ENCODE measurements at places on chromosomes 1 and 21.

DNA sequence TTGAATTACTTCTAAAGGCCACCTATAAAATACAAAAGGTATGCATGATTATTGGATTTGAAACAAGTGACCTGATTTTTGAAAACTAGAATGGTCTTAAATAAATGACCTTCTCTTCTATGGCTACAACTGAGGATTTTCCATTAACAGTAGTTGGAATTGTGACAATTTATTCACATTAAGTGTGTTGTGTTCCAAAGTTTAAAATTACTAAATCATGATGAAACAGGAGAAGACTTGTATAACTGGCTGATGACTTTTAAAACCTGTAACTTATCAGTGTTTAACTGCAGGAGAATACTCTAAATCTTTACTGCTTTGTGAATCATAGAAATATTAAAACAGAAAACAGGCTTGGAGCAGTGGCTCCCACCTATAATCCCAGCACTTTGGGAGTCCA is 4.6 kb downstream of the KCNT2 start:
- no peak for DNase-seq

GRCh38 chr1:32405672-32406467 is 11.6 kb upstream of the BSDC1 start:
- no peak for DNase-seq

- no peak for DNase-seq
These were observed 74.2 kb upstream of the COX20 start for GRCh38 chr1:244761279-244761678.

DNA sequence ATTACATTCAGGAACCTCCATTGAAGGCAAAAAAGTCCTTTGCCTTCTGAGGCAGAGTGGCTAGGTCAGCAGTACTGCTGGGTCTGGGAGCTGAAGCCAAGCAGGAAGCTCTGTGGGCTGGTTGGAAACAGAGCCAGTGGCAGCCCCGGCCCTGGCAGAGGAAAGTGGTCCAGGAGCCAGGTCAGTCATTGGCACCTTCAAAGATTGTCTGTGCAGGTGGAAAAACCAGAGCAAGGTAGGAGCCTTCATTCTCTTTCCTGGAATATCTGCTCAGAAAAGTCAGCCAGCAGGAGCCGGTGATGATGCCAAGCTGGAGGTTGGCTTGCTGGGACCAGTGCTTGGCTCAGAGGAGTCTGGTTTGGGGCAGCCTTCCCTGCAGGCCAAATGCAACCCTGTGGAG is 12.5 kb upstream of the DISP3 start:
- no peak for DNase-seq

DNA sequence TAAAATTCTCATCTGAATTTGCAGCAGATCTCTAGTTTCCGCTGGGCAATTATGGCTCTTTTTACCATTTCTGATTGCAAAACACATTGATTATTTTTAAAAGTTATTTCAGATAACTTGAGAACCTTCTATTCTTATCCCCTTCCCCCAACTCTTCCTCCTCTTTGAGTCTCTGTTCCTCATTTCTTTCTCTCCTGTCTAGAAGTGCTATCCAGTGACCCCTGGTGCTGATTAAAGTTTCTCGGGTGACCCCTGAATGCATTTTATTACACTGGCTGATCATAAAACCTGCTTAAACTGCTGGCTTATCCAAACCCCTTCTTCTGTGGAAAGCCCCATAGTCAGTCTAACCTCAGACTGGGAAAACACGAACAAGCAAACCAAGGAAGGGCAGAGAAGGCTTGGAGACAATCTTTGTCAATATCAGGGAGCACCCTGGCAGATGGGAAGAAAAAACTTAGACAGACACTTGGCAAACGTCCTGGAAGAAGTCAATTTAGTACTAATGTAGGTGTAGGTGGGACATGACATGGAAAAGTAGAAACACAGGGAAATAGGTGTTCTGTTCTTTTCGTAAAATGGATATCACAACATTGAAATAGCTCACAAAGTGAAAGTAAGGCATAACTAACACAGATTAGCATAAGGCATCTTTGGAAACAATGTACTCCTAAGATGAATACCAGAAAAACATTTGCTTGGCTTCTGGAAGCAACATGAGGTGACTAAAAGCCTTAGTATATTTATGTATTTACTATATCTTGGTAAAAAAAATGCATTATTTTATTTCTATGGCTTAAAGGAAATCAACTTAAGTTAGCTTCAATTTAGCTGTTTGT is 61.4 kb downstream of the GORAB start:
- no peak for DNase-seq

GRCh38 chr1:34286511-34286910 is 109.8 kb downstream of the C1orf94 start:
- DNase-seq, result no peak

- DNase-seq, result no peak
These were observed 32.7 kb upstream of the ETV3 start for GRCh38 chr1:157170677-157171515.

DNA sequence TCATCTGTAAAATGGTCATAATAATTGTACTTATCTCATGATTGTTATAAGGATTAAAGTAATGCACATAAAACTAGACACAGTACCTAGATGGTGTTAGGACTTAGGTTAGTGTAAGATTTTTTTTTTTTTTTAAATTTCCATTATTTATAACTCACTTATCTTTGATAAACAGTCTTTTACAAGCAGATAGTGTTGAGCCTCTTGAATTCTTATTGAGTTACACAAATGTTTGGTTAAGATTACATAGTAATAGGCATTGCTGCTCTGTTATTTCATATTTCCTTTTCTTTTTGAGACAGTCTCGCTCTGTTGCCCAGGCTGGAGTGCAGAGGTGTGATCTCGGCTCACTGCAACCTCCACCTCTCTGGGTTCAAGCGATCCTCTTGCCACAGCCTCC is 15.4 kb downstream of the MRPS6 start:
- DNase-seq, result no peak

DNA sequence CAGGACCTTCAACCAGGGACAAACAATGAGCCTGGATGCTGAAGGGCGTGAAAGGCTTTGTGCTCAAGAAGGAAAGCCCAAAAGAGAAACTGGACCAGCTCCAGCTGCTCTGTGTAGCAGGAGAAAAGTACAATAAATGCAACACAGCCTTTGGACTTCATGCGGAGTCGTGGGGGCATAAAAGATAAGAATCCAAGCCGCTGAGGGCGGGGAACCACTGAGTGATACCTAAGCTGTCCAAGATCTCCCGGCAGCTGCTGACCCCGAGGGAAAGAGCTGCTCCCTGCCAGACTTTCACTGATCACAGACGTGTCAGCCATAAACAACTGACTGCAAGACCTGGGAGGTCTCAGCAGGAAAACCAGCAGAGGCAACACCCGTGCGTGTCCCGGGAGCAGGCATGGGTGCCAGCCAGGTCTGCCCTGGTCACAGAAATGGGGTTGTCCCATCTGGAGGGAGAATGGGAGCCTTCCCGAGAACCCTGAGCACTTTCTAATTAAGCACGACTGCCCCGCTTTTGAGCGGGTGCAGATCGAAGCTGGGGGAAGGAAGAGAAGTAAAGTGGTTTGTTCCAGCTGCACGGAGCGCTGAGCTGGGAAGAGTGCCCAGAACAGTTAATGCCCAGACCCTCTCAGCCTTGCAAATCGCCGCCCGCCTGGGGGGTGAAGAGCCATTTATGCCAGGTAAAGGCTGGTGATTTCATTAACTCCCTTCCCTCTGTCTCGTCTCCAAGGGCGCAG is 68.3 kb upstream of the TARDBP start:
- DNase-seq, result no peak

DNA sequence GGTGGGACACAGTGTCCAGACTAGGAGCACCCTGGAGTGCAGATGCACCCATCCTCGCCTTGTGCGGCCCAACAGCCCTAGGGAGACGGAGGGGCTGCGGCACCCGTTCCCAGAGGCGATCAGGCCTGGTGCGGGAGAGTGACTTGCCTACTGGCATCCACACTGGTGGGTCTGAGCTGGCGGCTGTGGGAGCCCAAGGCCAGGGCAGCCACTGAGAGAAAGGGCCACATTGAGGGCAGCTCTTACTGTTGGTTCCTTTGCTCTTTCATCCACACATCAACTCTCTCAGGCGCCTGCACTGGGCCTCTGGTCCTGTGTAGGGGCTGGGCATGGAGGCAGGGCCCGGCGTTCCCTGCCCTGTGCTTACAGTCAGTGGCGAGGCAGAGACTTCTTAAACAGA is 8.6 kb downstream of the PODN start:
- DNase-seq, result no peak

DNA sequence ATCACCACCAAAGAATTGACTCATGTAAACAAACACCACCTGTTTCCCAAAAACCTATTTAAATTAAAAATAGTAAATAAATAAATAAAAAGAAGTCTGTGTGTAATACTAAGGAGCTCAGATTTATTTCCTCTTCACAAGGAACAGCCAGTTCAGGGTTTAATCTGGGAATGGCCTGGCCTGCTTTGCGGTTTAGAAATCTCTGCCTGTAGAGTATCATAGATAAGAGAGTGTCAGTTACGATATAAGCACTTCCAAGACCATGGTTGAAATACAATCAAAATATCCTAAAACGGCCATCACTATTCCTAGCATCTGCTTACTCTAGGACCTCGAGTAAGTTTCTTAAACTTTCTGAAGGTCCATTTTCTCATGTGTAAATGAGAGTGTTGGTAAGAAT is 274.4 kb downstream of the PLPP3 start:
- no peak for DNase-seq

GRCh38 chr1:65921446-65921845 is 128.8 kb downstream of the PDE4B start:
- no peak for DNase-seq

DNA sequence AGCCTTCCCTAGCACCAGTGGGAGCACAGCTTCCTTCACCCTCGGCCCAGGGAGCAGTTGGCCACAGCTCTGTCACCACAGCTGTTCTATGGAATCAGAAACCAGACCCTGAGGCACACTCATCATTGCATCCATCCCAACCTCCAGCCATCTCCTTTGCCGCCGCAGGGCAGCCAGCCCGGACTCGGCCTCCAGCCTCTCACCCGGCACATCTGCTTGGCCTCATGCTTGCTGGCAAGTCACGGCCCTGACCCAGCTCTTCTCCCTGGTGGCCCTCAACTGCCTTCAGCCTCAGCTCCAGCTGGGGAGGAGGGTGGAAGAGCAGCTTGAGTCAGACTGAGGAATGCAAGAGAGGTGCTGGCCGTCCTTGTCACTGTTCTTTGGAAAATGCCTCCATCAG is 59.8 kb downstream of the TOR1AIP2 start:
- no peak for DNase-seq

- DNase-seq, result no peak
These were observed 35.0 kb downstream of the MORN1 start for GRCh38 chr1:2356401-2356800.

DNA sequence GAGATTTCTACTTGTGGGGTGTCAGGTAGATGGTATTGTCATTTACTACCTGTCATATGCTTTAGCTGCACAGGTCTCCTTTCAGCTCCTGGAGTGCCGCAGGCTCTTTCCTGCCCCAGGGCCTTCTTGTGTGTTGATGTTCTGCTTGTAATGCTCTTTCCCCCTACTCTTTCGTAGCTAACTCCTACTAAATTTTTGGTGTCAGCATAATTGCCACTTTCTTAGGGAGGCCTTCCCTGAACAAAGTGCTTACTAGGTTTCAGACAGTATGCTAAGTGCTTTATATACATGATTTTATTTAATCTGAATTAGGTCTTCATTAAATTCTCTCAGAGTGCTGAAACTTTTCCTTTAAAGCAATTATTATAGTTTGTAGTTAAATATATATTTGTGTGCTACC is 4.8 kb upstream of the THEM4 start:
- no peak for DNase-seq

DNA sequence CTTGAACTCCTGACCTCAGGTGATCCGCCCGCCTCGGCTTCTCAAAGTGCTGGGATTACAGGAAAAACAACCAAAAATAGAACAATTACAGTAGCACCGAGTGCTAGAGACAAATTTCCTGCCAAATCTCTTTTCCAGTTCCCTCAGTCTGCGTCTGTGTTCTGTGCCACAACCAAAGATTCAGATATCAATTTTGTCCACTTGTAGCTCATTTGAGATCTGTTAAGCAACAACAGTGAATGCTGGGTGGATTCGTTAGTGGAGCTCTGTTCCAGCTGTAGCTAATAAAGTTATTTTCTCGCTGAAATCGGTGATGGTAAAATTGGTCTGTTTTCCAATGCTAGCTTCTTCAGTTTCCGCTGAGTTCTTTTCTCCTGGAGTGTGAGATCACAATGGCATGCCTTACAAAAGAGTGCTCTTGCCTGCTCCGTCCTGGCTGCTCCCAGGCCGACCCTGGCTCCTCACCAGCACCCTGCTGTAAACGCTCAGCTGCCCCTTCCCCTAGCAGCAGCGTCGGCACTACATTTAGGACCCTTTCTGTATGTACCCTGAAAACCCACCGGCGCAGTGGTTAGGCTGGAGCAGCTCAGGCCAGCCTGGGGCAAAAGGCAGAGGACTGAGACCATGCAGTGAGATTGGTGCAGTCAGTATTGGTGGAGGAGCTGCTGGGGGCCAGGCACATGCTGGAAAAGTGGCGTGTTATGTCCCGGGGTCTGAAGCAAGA is 395.4 kb downstream of the KIF26B start:
- no peak for DNase-seq

All from CD4-positive, alpha-beta T cell treated with Interleukin-6 at 100 ng/mL for 8 hours (primary cell).